ENCODE measurements at places on chromosomes 6 and 20.

GRCh38 chr20:47762699-47763268, 22.5 kb downstream of the SULF2 start:
- DNase-seq, result no peak

DNA sequence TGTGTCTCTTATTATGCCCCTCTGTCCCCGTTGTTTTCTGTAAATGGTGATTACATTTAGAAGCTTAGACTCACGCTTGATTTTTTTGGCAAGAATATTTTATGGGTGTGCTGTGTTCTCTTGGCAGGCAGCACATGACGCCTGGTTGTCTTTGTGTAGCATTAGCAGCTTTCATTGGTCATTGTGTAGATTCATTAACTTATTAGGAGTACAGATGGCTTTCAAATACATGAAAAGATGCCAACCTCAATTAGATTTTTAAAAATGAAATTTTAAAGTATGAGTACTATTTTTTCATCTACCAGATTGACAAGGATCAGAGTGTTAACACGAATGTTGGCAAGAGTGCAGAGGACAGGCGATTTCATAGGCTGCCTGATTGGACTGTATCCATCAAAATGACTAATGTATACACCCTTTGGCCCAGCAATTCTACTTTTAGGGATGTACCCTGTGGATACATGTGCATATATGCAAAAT, 15.2 kb downstream of the COX4I2 start:
- DNase-seq, result peak; percentile 69

GRCh38 chr6:41050536-41050935, 2.5 kb upstream of the APOBEC2 start:
- no peak for DNase-seq

DNA sequence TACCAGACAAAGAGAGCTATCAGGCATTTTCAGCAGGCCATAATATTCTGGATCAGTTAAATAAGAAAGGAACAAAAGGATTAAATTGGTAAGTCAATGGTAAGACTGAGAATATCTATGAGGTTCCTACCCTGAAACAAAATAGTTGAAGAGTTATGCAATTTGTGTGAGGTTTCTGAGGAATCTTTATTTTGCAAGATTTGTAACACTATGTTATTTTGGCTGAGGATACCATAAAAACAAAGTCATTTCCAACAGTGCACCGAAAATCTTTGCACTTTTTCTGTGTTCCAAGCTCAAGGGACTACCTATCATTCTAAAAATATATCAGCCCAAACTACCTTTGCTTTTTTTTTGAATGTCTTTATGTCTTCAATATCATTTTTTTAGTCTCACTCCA, 383.3 kb upstream of the CITED2 start:
- DNase-seq, result peak; percentile 71

- DNase-seq, result no peak
Measured at GRCh38 chr20:9626357-9626756, 112.0 kb downstream of the LAMP5 start.

GRCh38 chr20:44644667-44645131, 6.8 kb downstream of the ADA start:
- DNase-seq, result no peak

GRCh38 chr20:41748051-41748450, 129.9 kb upstream of the CHD6 start:
- no peak for DNase-seq

- no peak for DNase-seq
Measured at GRCh38 chr20:43590036-43590391, 723 bp upstream of the IFT52 start.

DNA sequence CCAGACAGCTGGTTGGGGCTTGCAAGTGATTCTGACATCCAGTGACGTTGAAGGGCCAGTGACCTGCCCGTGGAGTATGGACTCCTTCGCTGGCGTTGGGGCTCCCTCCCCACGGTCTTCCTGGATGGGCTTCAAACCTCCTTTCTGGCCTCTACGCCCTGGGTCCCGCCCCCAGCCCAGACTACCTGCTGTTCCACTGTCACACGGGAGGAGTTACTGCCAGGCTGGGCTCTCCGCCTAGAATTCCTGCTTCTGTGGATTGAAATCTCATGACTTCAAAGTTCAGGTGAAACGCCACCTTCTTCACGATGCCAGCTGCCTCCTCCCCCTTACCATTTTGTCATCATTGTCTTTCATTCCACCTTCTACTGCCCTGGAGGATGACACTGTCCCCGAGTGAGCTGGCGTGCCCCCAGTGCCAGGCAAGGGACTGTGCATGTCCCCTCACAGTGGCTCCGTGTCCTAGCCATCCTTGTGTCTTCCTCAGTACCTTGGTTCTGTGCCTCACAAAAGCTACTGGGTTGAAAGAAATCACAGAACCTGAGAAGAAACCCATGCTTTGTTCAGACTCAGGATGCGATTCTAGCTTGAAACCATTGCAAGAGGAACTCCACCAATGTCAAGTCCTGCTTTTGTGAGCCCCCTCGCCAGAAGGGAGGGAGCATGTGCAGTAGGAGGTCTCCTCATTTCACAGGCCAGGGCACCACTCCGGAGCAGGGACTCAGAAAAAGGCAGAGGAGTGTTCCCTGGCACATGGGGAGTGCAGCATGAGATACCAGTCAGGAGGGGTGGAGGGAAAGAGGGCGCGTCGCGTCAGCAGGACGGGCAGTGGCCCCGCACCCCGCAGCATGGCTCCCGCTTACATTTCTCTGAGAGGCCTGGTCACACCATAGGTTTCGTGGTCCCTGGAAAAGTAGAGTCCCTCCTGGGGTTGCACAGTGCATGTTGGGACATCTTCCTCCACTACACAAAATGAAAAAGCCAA, 11.0 kb upstream of the IRF4 start:
- DNase-seq, result no peak

- DNase-seq, result peak; percentile 71
Measured at GRCh38 chr20:51022803-51023616, at the start of gene KCNG1. TSS of gene KCNG1 (minus strand) at chr20:51023107. CDS start at chr20:51010338, 12,769 bp downstream.

- DNase-seq, result peak; percentile 22
Measured at GRCh38 chr6:145704143-145704781, 31.1 kb downstream of the EPM2A start.

DNA sequence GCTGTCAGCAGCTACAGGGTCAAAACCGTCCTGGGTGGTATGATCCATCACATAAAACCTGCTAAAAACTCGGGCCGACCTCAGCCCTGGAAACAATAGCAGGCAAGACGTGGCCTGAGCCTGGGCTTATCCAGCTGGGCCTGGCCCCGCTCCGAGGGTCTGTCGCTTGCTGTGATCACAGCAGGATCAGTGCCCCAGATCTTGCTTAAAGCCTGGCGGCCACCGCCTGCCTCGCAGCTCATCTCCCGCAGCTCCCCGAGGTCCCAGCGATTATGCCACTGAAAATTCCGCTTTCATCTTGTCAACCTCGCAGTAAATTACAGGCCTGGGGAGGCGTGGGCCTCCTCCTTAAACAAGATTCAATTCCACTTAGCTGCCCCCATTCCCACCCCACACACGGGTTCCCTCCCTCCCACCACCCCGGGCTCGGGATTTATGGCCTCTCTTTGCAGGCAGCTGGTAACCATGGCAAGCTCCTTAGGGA, 40.1 kb downstream of the CDH22 start:
- DNase-seq, result no peak

GRCh38 chr6:3414327-3415081, 42.3 kb downstream of the SLC22A23 start:
- DNase-seq, result peak; percentile 83

DNA sequence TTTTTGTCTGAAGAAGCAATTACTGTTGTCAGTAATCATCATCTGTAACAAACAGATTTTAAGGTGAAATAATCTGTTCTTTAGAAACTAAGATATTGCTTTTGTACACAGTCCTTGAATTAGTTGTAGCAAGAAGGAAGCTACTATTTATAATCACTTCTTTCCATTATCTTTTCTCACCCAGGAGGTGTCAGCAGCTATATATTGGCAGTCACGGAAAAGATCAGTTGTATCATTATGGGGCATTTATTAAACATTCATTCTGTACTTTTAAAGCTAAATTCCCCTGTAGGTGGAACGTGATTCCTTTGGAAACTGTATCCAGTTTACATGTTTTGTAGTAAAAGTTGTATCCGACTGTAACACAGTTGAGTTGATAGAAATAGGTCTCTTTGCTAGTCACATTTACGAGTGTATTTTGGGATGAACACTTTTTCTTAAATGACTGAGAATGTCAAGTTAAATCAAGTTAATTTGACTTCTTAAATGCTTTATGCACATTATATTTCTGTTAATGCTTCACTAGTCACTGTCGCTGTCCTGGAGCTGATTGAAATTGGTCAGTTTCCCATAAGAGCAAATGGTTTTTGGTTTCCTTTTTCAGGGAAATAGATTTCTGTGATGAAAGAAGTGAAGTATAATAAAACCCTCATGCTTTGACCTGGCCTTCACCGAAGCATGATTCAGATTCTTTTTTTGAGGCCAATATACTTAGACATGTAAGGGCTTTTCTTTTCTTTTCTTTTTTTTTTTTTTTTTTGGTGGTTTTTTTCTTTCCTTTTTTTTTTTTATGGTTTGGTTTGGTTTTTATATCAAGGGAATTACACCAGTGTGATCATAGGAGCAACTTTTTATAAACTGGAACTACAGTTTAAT, 5.1 kb downstream of the QKI start:
- peak; percentile 20 for DNase-seq

GRCh38 chr6:149061930-149062329, 255.6 kb upstream of the TAB2 start:
- DNase-seq, result no peak

DNA sequence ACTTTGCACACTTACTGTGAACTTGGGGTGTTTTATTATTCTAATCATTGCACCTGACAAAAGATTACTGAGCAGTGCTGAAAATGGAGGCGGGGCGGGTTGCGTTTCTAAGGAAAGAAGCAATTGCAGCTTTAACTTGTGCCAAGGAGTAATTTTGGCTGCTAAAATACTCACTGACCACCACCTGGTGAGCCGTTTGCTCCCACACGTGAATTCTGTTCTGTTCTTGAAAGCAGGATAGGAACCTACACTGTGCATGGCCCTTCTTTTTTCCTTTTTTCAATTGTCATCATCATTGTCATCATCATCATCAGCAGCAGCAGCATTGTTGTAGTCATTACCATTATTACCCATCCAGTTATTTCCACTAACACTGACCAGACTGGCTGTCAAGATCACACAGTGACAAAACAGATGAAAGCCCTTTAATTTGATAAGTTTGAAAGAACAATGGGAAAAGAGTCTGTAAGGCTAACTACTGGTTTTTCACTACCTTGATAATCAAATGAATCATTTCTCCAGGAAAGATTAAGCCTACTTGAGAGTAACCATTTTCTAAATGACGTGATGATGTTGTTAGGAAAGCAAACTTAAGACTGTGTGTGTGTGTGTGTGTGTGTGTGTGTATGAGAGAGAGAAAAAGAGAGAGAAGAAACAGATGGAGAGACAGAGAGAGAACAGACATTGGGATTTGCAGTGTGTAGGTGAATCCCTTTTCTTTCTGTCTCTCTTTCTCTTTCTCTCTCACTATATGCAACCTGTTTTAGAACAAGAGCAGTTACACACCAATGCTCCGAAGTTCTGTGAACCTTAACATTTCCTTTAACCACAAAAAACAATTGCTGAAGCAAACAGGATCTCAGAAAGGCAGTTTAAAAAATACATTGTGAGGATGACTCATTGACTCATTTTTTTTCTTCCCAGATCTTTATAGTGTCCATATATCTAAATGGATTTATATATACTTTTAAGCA, 3.8 kb downstream of the RIPOR2 start:
- peak; percentile 35 for DNase-seq

DNA sequence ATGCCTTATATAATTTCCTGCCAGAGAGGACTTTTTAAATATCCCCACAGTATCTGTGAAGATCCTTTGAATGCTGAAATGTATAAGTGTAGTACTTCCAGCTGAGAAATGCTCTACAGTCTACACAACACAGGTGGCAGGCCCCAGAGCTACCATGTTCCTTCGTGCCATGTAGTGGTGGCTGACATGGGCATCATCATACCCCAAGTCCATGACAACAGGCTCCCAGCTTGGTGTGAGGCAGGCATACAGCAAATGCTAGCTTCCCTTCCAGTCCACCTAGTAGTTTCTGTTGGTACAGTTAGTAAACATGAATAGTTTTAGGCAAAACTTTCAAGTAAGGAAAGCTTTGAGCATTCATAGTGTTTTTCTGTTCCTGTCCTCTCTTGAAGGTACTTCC, 61.2 kb upstream of the EMILIN3 start:
- DNase-seq, result no peak

DNA sequence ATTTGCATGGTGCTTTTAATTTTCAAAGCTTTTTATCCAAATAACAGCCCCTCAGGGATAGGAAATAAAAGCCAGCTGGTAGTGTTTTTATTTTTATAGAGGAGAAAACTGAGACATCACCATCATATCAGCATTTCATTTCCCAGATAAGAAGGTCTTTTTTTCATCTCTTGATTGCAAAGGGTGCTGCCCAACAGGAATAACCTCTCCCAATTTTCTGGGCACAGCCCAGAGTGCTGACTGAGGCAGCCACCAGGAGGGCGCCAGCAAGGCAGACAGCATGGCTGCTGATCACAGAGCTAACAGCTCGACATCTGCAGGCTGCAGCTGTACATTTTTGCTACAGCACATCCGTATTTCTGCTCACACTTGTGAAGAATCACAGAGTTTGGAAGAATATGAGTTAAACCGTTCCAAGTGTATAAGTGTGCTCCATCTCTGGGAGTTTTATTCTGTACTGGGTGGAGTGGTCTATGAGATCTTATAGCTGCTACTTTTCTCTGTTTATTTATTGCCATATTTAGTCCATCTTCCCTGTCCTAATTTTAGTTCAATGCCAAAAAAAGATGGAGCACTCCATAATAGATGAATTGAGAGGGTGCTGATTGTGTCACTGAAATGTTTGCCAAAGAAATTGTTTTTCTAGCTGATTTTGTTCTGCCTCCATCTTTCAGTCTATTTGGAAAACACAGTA, 85.5 kb upstream of the C20orf144 start:
- DNase-seq, result peak; percentile 49

- DNase-seq, result no peak
Measured at GRCh38 chr6:54710456-54710855, 136.1 kb upstream of the FAM83B start.

GRCh38 chr6:46612645-46613044, 40.0 kb downstream of the CYP39A1 start:
- DNase-seq, result no peak

DNA sequence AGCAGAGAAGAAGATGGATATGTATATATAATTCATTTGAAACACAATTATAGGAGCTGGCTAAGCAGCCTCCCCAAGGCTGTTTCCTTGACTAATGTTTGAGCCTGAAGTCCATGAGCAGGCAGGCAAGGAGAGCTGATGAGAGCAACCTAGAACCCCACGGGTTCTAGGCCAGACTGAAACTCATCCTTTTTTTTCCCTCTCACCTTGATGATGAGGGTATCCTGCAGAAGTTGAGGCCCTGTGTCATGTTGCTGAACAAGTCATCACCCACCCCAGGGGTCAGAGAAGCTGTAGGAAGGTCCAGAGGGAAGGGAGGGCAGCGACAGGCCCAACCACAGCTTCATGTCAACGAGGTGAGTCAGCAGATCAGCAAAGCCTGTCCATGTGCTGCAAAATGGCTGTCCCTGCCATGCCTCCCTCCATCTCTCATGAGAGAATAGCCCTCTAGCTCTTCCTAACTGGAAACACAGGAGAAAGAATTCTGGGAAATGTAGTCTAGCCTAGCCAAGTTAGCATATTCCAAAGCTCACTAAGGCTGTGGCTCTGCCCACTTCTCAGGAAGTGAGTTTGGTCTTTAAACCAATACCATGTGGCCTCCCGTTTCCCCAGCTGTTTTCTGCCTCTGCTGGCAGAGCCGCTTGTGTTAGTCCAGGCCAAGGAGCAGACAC, 91.3 kb upstream of the DTNBP1 start:
- DNase-seq, result peak; percentile 34

All from umbilical cord (tissue), 2 donors.